ENCODE measurements at places on chromosomes 6 and 20.

DNA sequence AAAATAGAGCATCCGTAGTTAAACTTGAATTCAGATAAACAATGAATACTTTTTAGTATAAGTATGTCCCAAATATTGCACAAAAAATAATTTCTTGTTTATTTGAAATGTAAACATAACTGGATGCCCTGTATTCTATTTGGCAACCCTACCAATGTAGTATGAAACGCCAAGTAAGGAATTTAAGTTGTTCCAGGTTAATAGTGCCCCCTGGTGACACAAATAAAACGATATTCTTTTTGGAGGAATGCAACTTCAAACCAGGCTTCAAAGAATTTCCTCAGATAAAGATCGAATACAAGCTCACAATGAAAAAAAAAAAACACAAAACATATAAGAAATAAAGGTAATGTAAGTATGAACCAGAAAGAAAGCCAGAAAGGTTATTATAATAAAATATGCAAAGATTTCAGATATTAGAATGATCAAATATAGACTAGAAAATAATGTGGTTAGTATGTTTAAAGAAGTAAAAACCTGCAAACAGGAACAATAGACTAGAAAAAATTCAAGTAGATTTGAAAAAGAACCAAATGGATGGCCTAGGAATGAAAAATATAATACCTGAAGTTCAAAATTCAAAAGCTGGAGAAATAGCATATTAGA, 18.4 kb upstream of the AKAP7 start:
- no peak for DNase-seq

- DNase-seq = no peak
These were observed 19.4 kb upstream of the BAK1 start for GRCh38 chr6:33599413-33599938.

DNA sequence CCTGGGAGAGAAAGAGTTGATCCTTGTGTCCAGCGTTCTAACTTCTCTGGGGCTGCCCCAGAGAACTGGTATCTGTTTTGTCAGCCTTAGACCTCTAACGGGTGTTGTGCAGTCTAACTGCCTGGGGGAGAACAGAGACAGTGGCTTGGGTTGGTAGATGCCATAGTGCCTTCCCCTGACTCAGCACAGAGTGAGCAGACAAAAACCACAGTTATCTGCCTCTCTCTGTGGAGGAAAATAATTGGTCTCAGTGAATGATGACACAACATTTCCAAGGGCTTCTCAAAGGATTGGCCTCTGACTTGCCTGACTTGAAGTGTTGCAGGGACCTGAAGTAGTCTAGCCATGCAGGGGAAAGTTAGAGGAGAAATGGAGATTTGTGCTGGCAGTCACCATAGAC, 226.2 kb upstream of the MAN1A1 start:
- no peak for DNase-seq

DNA sequence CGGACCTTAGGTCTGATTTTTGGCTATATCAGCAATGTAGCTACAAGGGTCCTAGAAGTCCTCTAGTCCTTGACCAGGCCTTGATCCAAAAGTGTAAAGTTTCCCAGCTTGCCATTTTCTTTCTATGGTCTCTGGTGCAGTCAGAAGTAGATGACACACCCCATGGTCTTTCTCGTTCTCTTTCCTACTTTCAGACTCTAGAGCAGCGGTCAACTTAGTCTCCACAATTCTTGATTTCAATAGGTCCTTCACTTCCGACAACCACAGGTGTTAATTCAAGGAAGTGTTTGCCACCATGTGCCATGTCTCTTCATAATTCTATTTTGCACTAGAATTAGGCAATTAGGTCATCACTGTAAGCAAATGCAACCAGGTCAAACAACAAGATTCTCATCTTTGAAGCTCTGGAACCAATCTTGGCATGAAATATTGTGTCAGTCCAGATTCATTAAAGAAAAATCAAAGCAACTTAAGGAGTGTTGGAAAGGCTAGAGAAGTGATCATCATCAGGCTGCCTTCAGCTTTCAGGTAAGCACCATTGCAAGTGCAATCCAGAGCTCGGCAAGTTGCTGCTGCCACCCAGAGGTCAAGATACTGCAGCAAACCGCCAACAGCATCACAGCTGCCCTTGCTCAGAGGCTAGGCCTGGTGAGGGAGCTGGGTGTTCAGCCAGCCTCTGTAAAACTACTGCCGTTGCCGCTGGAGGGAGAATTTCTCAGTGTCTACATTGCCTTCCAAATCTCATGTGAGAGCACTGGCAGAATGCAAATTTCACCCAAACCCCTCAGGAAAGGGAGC, 5.6 kb upstream of the SYNE1 start:
- DNase-seq = no peak

- DNase-seq = no peak
These were observed 671.7 kb upstream of the CITED2 start for GRCh38 chr6:140046016-140046632.

GRCh38 chr20:63296531-63297299, 3.7 kb downstream of the COL20A1 start:
- DNase-seq = no peak

DNA sequence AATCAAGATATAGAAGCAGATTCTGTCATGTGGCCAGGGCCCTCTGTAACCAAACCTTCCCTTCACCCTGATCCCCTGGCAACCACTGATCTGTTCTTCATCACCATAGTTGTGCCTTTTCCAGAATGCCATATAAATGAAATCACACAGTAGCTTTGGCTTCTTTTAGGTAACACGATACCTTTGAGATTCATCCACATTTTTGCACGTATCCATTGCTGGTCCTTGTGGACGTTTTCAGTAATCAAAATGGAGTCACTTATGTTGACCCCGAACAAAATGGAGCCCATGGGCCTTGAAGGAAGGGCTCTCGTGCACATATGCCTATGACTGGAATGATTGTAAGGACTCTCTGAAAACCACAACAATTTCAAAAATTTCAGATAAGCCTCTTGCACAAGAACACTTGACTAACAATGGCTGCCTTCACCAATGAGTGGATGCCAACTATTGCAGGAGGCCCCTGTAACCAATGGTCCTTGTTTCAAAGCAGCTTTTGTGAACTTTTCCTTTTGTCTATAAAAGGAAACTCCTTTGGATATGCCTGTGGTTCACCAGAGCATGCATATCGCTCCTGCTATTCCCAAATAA, 84.3 kb upstream of the RALY start:
- no peak for DNase-seq

DNA sequence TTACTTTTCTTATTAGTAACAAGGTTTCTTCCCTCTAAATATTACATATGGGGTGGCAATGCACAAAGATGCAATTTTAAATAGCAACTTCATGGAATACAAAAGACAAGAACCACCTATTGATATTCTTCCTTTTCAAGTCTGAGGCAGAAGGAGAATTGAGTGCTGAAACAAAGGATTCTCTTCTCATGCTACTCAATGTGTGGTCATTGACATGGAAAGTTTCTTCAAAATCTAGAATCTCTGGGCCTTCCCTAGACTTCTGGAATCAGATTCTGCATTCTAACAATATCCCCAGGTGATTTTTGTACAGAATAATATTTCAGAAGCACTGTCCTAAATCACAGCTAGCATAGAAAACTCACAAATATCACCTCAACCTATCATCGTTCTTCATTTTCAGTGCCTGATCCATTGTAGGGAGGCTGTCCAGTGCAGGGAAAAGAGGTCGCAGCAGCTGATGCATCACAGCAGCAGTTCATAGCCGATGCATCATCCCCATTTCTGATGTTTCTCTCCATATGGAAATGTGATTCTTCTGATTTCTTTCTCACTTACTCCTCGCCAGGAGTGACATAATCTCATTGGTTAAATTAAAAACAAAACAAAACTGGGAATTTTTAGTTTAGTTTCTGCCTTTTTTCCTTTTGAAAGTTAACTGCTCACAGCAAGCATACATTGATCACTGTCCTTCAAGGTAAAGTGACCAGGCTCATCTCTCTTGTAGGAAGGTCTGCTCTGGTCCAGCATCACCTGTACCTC, 139.5 kb upstream of the FAM83B start:
- no peak for DNase-seq

DNA sequence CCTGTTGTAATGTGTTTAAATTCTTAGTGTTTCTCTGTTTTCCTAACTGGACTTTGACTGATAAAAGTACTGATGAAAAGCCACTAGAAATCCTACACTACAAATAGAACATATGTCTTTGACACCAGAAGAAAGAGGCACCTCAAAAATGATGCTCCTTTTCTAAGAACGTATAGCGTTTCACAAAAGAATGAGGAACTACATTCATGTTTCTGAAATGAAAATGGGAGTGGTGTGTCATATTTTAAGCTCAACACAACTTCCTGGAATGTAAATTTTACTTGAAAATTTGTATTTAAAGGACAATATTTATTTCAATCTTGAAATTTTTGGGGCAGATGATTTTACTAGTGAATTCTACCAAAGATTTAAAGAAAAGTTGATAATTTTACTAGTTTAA, 35.3 kb downstream of the KIAA0408 start:
- DNase-seq = no peak

- DNase-seq = no peak
These were observed 31.9 kb downstream of the HLA-DPB1 start for GRCh38 chr6:33107641-33108040.

- DNase-seq = no peak
These were observed 172.9 kb downstream of the MCHR2 start for GRCh38 chr6:99821164-99821563.

DNA sequence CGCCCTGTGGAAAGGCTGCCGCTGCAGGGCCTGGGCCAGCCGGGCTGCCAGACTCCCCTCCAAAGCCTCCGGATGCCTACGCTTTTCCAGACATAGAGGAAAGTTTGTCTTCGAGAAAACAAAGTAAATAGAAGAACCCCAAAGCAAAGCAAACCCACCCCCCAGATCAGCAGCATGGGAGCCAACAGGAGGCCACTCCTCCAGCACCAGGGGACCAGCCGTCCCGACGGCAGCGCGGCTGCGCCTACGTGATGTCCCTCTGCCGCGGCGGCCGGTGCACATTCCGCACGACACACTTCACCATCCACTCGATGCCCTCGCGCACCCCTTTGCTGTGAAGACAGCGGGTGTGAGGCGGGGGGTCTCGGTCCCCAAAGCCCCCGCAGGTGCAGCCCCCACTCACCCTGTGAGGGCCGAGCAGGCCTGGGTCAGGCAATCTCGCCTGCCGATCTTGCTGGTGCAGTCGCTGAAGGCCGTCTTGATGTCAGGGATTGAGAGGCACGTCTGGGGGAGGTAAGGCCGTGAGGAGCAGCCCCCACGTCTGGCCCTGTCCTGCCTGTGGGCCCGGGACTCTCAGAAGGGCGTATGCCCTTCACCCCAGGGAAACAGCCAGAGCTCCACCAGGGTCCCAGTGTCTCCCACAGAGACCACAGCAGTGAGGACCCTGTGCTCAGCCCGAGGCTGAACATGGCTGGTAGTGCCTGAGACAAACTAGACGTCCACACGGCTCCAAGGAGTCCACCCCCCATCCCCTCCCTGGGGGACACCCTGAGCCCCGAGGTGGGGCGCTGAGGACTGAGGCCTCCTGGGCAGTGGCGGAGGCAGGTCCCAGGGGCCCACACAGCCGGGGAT, 4.0 kb downstream of the TNFRSF6B start:
- DNase-seq = no peak

All from stimulated activated CD4-positive, alpha-beta T cell treated with anti-CD3 and anti-CD28 coated beads, Interleukin-4, amount 100 ng/mL, for 48 hours (primary cell).